Kidney tubule cell (primary cell): ENCODE measurements at places on chromosomes 2 and 18.

DNA sequence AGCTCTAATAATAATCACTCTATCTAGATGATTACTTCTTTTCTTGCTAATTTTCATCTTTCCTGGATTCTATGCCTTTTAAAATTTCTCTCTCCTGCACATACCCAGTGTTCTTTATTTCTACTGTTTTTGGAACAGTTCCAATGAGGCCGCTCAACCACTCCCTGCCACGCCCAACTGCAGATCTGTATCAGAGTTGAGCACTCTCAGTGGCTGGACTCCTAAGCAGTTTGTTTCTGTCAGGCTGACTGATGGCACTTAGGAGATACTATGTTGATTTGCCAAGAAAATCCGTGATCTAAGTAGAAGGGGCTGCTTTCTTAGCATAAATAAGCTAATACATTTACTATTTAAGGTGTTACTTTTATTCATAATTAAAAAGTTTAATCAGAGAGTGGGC lies 192.8 kb downstream of the ARHGAP15 start:
- DNase-seq = no peak

DNA sequence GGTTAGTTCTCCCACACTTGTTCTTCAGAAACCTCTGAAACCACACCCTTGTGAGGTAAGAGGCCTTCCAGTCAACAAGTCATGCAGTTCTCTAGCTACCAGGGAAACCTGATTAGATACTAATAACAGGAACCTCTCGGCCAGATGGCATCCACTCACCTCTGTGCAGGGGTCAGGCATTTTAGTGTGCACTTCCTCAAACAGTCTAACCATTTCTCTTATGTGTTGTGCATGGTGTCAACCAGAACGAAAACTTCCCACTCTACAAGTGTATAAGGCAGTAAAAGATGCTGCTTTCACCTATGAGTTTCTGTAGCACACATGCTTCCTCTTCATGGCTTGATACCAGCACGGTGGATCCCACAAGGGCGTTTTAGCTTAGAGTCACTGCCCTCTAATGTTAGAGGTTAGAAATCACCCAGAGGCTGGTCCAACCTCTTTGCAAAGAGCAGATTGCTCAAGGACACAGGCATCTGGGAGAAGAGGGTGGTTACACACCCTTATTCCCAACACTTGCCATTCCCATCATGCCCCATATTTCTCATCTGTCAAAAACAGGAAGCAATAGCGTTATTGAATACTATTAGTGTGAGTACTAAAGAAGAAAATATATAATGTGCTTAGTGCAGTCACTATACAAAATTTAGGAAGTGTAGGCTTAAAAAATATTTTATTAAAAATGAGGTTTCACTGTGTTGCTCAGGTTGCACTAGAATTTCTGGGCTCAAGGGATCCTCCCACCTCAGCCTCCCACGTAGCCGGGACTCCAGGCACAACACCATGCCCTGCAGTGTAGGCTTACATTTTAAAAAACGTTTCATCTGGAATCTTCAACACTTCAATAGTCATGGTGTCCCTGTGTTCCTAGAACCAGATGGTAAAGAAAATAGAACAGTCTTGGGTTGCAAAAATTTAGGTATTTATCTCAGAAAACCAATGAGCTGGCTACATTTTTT lies 34.5 kb upstream of the RAB31 start:
- peak; percentile 100 for DNase-seq

DNA sequence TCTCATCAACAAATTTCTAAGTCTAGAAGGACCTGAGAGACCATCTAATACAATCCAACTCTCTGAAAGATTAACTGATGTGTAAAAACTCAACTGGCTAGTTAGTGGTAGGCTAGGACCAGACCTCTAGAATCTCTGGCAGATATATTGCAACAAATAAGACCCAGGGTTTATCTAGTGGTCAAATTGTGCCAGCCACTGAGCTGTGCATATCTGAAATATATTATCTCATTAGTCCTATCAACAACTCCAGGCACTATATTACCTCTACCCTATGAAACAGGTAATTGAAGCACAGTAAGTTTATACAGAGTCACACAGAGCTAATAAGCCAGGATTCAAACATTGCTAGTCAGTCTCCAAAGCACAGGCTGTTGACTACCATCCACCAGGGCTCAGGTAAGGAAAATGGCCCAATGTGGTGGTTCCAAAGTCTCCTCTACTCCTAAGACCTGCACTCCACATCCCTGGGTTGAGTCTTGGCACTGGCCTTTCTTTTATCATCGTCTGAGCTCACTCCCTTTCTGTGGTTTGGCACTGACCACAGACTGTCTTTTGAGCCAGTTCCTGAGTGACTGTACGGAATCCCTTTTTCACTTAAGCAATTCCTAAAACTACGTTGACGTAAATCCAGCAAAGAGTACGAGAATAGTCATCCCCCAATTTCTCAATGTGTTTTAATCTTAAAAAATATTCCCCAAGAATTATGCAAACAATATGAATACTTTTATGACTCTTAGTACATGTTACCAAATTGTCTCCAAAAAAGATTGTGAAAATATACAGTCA lies 11.9 kb upstream of the PID1 start:
- DNase-seq = no peak

DNA sequence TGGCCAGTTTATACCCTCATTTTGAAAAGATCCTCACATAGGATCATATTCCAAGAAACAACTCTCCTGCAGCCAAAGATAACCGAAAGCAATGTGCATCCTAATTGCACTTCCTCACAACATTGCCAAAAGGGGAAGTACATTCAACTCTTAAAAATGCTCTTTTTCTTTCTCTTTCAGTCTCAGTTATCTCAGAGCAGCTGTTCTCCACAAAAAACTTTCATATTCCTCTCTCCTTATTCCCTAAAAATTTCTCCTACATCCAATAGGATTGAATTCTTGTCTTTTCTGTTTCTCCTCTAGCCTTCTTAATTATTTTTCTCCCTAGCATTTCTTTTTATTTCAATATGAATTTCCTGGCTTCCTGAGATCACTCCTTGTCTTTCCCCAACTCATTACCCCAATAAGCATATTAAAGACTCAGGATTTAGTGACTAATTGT lies 7.4 kb upstream of the VRK2 start:
- DNase-seq = no peak

- peak; percentile 42 for DNase-seq
Measured at GRCh38 chr18:79438898-79439627, 43.3 kb downstream of the NFATC1 start.

- no peak for DNase-seq
Measured at GRCh38 chr2:240301256-240301795, 134.1 kb upstream of the GPC1 start.
